Smooth muscle cell of trachea (primary cell): ENCODE measurements at places on chromosomes 5 and 9. TPM values are rescaled to one million over a fixed set of nuclear protein-coding genes. Genes with fewer than 3 reads are reported as not detected.

The EEIG1 gene
- total RNA-seq = 12.9 and 15.4 TPM in 2 replicates

The CHSY3 gene
- total RNA-seq = 1.7 and 2.0 TPM in 2 replicates

The PCDHB8 gene
- total RNA-seq = 0.50 TPM in 1 of 2 replicates, not detected in the other

The SCAMP1 gene
- total RNA-seq = 52.6 and 69.5 TPM in 2 replicates

The MYMK gene
- not detected in 2 replicates for total RNA-seq

The SPINK13 gene
- total RNA-seq = not detected in 2 replicates

The MCIDAS gene
- not detected in 2 replicates for total RNA-seq

The CATSPER3 gene
- 0.17 TPM in 1 of 2 replicates, not detected in the other for total RNA-seq

The CDC25C gene
- 0.66 and 13.7 TPM in 2 replicates for total RNA-seq

The ADAMTS2 gene
- 50.3 and 76.6 TPM in 2 replicates for total RNA-seq

The ROR2 gene
- total RNA-seq = 20.9 and 29.8 TPM in 2 replicates

The PCDHA9 gene
- under 0.01 TPM in 2 replicates for total RNA-seq

The HINT2 gene
- 12.1 and 30.5 TPM in 2 replicates for total RNA-seq

The TRPM3 gene
- under 0.01 and 0.44 TPM in 2 replicates for total RNA-seq

The AK8 gene
- total RNA-seq = 0.17 and 1.6 TPM in 2 replicates

The XRCC4 gene
- total RNA-seq = 6.6 and 19.6 TPM in 2 replicates

The MARCHF11 gene
- not detected in 2 replicates for total RNA-seq

The KIF12 gene
- under 0.01 TPM in 1 of 2 replicates, not detected in the other for total RNA-seq

The LRRC19 gene
- total RNA-seq = not detected in 2 replicates

The IL9 gene
- not detected in 2 replicates for total RNA-seq

The PWWP2A gene
- 18.7 and 20.5 TPM in 2 replicates for total RNA-seq

The PPWD1 gene
- total RNA-seq = 35.9 and 59.1 TPM in 2 replicates

The C5orf52 gene
- total RNA-seq = not detected in 2 replicates

The CCNI2 gene
- not detected in 2 replicates for total RNA-seq

The CETN3 gene
- total RNA-seq = 7.6 and 21.2 TPM in 2 replicates

The IFNE gene
- 5.1 and 11.2 TPM in 2 replicates for total RNA-seq

The FGD3 gene
- total RNA-seq = not detected in 2 replicates

The SCGB3A2 gene
- total RNA-seq = not detected in 2 replicates

The GRIA1 gene
- total RNA-seq = under 0.01 and 0.50 TPM in 2 replicates

The SERF1B gene
- total RNA-seq = 10.4 and 23.1 TPM in 2 replicates

The SH2D3C gene
- total RNA-seq = 0.29 TPM in 1 of 2 replicates, not detected in the other

The INSL6 gene
- total RNA-seq = not detected in 2 replicates

The ECSCR gene
- 0.33 and 1.2 TPM in 2 replicates for total RNA-seq

The INSL4 gene
- total RNA-seq = not detected in 2 replicates

The NMUR2 gene
- total RNA-seq = not detected in 2 replicates

The SYNPO gene
- total RNA-seq = 3.3 and 12.9 TPM in 2 replicates

The TLR4 gene
- 1.9 and 6.0 TPM in 2 replicates for total RNA-seq

The IFNA21 gene
- total RNA-seq = not detected in 2 replicates

The PDE6A gene
- not detected in 2 replicates for total RNA-seq

The KCNV2 gene
- total RNA-seq = not detected in 2 replicates
